ENCODE measurements at places on chromosomes 2 and 18.

DNA sequence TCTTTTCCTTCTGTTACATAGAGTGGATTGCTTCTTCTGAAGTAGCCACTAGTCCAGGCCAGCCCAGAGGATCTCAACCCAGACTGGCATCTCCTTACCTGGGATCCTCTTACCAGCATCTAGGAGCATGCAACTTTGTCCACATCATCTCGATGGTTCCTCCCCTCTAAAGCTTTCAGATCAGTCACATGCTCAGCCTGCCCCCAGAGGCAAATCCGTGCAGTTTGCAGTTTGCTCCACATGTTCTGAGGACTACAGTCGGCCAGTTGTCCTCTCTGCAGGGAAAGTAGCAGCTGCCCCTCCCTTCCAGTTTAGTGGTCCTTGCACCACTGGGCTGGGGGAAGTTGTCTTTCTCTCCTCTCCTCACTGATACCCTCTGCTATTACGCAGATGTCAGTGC, 259.8 kb upstream of the APCDD1 start:
- DNase-seq: no peak

DNA sequence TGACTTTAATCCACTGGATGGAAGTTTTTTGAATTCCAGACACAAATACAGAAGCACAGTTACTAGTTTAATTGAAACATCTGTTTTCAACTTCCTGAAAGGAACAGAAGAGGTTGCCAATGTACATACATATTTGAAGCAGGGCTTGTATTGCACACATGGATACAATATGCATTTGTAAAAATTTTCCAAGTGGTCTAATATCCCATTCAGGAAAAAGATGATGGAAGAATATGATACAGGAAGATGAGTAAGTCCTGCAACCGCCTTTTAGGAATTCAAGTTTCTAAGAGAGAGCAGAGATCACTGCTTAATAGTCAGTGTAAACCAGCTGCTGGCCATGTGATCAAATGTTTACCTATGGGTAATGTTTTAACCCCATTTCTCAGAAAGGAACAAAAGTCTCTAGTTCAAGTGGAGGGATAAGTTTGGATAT, 265.4 kb downstream of the TRIB2 start:
- DNase-seq: no peak

DNA sequence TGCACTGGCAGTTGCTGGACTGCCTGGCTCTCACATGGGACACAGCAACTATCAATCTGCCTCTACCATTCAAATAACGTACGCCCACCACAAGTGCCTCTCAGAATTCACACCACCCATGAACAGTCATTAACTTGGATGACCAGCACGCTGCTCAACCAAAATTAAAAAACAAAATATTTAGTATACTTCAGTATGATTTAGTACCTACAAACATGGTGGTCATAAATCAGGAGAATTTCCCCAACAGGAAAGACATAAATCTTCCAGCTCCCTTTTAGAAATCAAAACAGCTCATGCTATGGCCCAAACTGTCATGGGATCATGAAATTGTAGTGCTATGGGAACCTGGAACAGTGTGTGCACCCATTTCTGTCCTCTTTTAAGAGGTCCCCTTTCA, 317.4 kb upstream of the ETAA1 start:
- no peak for DNase-seq

DNA sequence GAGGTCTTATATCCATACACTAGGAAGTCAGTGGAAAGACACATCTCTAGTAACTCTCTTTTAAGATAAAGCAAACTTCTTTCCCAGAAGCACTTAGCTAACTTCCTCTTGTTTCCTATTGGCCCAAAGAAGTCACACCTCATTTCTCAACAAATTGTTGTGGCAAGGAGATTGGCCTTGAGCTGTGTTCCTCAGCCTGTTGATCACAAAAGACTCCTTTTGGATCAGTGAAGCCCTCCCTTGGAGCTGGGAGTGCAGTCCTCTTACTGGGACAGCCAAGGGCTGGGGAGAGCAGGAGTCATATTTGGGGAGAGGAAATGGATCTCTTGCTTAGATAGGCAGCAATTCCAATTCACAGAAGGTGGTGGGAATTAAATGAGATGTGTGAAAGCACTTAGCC, 51.2 kb upstream of the DAPL1 start:
- DNase-seq: no peak

GRCh38 chr2:16693854-16694253, 28.2 kb upstream of the CYRIA start:
- DNase-seq: no peak

DNA sequence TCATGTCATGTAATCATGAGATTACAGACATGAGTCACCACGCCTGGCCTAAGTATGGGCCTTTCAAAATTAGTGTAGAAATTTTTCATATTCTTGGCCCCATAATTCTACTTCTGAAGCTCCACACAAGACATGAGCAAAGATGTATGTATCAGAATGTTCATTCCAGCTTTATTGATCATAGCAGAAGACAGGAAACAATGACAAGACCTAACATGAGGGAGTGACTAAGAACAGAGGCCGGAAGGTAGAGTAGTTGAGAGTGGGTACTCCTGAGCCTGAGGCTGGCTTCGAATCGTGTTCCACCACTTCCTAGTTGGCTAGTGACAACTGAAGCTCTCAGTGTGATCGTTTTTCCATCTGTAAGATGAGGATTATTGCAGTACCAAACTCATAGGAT, 89.3 kb downstream of the ARMC9 start:
- no peak for DNase-seq

DNA sequence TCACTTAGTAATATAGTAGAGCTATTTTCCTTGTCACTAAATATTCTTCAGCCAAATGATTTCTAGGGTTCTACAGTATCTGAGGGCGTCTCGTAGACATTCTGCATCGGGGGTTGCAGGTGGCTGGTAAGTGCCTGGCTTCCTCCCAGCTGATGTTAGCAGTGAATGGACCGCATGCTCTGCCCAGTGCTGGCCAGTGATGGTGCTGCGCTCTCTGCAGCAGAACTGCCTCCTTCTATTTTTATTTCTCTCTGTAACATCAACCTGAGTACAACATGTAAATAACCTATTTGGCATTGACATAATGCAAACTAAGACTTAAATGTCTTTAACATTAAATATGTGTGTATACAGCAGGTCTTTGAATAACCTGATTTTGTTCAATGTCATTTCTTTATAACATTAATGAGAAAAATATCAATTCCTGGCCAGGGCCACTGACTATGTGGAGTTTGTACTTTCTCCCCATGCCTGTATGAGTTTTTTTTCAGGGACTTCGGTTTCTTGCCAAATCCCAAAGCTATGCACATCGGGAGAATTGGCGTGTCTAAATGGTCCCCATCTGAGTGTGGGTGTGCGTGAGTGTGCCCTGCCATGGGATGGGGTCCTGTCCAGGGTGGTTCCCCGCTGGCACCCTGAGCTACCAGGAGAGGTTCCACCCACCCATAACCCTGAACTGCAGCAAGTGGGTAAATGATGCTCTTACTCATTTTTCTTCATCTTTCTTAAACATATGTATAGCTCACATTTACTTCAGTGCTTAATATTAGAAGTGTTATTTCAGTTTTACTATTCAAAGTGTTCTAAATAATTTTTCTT, 278.2 kb upstream of the EPAS1 start:
- no peak for DNase-seq

GRCh38 chr2:88865801-88866371, 174.4 kb downstream of the RPIA start:
- no peak for DNase-seq

- no peak for DNase-seq
Observed at GRCh38 chr2:173019755-173020154, 55.9 kb upstream of the MAP3K20 start.

- no peak for DNase-seq
Observed at GRCh38 chr2:236545814-236546480, 23.7 kb upstream of the ACKR3 start.

DNA sequence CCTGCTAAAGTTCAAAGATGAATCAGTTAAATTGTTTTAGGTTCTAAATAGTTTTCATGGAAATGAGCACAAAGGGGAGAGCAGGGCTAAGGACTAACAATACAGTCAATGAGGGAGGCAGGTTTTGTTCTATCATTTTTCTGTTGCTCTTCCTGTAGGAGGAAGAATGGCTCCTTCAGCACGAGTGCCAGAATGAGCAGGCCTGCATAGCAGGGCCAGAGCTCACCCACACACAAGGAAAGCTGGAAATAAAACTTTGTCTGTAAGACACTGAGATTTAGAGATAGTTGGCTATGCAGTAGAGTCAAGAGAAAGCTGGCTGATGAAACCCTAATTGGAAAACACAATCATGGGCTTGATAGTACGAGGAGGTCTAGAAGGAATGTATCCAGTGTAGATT, 313.3 kb downstream of the MBD2 start:
- no peak for DNase-seq

DNA sequence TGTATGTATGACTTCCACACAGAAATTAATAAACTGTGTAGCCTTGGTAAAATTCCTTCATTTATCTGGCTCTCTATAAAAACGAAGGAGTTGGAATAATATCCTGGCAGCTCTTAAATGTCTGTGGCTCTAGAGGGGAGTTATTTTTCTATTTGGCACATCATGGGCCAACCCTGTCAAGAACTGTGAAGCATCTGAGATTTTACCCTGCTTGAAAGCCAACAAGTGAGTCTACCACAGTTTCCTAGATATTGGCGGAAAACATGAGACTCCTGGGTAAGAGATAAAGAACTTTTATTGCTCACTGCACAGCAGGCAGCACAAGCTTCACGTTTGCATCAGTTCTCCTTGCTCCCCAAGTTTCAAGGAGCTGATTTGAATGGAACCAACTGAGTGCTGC, 346.7 kb upstream of the CYRIA start:
- no peak for DNase-seq

DNA sequence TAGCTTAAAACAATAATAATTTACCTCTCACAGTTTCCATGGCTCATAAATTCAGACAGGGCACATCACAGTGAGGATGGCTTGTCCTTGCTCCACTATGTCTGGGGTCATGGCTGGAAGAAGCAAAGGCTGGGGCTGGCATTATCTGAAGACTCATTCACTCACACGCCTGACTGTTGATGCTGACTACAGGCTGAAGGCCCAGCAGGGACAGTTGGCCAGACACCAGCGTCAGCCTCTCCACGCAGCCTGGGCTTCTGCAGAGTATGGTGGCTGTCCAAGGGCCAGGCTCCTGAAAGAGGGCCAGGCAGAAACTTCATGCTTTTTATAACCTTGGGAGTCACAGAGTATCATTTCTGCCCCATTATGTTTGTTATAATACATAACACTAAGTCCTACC, 33.4 kb downstream of the YPEL5 start:
- DNase-seq: no peak

DNA sequence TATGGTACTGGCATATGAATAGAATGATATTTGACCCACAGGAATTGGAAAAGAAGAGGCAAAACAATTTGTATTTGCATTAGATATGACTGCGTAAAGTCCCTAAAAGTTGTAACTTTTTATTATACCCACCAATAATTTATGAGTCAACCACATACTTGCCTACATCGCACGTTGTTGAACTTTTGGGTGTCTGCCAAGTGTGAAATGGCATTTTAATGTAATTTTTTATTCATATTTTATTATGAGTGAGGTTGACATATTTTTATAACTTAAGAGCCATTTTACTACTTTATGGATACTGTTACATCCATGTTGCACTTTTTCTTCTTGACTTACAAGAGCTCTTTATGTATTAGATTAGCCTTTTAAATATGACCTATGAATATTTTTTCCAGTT, 4.6 kb downstream of the DSC2 start:
- no peak for DNase-seq

- DNase-seq: no peak
Observed at GRCh38 chr18:23258566-23259469, 123.5 kb downstream of the CABLES1 start.

GRCh38 chr18:34659579-34660517, 50.2 kb upstream of the DTNA start:
- DNase-seq: no peak

DNA sequence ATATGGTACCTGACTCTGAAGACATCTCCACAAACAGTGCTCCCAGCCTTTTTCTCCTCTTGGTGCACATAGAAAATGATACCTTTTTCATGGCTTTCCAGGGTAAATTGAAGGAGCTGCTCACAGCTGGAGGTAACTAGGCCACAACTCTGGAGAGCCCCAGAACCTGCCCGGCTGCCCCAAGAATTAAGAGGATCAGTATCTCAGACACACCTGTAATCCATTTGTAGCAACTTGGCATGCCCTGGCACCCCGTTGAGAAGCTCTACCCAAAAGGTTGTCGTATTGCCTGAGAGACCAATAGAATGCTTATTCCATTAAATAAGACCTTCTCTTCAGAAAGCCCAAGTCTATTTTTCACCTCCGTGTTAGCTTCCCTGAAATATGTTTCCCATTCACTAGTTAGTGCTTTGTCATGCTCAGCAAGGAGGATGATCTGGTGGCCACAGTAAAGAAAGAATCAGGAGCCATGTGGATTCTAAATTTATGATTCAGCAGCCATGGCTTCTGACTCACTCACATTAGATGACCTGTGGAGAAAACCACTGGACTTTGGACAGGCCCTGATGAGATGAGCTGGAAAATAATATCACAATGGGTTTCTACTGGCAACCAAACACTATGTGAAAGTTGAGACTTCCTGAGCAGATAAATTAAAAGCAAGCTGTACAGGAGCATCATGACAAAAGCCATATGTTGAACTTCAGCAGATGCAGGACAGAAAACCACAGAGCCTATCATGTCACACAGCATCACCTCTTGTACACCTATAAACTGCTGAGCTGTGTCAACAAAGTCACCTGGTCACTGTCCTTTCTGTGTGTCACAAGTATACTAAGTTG, 253.3 kb upstream of the OSR1 start:
- DNase-seq: no peak

DNA sequence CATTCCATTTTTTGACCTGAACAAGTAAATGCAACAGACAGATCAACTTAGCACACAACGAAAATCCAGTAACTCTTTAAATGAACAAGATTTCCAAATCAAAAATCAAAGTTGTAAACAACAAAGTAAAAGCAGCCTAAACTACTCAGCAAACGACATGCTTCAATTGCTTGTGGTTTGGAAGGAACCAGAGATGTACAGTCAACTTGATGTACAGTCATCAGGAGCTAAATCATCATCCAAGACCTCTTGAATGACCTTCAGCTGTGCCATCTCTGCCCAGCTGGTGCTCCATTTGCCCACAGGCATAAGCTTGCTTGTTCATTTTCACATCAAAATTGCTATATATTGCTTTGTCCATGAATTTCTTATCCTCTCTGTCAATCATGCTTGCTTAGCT, 109.8 kb downstream of the UPP2 start:
- DNase-seq: no peak

- DNase-seq: no peak
Observed at GRCh38 chr2:235600406-235600805, 106.6 kb downstream of the AGAP1 start.

DNA sequence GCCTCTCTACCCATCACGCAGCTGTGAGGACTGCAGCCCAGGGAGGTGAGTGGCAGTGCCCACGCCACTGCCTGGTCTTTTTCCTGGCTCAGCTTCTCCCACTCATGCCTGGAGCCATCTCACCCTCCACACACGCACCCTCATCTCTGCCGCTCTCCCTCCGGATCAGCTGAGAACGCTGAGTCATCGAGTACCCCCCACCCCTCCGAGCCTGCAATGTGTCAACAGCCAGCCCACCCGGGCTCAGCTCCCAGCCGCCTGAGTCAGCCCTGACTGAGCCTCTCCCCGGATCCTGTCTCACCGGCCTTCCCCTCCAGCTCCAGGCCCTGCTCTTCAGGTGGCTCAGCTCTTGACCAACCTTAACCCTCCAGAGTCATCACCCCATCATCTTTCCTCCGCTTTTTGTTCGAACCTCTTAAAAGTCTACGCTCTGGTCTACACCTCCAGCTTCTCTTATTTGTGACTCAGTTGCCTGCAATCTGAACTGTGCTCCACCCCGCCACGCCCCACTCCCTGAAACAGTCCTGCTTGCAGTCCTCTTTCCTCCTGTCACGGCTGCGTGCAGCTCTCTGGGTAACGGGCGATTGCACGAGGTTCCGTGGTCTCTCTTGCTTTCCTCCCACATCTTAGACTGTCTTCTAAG, 94.4 kb upstream of the ASAP2 start:
- DNase-seq: no peak

Data from stimulated activated CD4-positive, alpha-beta T cell treated with anti-CD3 and anti-CD28 coated beads, Interleukin-1b, Interleukin-23, amount 100 ng/mL, for 4 hours (primary cell).